Fibroblast of skin of right biceps (primary cell): ENCODE measurements at places on chromosomes 4 and X.

- DNase-seq: peak; percentile 36
Measured at GRCh38 chr4:98851806-98852205, 77.1 kb downstream of the EIF4E start.

- DNase-seq: no peak
Measured at GRCh38 chr4:41257906-41258305, 1.2 kb downstream of the UCHL1 start.

- DNase-seq: no peak
Measured at GRCh38 chr4:10326075-10326474, 131.2 kb downstream of the ZNF518B start.

- no peak for DNase-seq
Measured at GRCh38 chr4:5139141-5139540, 87.9 kb downstream of the STK32B start.

DNA sequence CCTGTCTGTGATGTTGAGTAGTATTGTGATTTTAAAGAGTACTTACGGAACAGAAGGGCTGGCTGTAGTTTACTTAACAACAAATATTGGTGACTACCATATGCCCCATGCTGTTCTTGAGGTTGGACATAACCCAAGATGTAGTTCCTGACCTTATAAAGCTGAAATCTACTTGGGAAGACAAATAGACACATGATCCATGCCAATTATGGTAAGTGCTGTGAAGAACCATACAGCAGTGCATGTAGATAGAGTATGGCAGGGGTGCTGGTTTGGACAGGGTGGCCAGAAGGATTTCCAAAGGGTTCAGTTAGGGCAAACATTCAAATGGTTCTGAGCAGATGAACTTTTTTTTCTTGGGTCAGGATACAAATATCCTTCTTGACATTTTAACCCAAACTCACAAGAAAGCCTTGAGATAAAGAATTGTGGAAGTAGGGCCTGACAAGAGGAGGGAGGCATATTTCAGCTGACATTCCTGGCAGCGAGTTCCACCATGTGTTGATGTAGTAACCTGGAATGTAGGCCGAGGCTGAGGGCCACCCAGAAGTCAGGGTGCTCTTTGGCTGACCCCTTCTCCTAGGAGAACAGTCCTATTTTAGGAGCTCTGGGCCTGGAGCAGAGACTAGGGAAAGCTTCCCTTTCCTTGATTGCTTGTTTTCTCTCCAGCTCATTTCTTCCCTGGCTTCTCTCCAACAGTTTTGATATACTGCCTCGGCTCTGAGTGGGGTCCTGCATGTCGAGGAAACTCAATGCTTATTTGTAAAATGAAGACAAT lies 74.2 kb downstream of the FREM3 start:
- peak; percentile 65 for DNase-seq

- DNase-seq: no peak
Measured at GRCh38 chr4:57404483-57404882, 294.3 kb upstream of the IGFBP7 start.

DNA sequence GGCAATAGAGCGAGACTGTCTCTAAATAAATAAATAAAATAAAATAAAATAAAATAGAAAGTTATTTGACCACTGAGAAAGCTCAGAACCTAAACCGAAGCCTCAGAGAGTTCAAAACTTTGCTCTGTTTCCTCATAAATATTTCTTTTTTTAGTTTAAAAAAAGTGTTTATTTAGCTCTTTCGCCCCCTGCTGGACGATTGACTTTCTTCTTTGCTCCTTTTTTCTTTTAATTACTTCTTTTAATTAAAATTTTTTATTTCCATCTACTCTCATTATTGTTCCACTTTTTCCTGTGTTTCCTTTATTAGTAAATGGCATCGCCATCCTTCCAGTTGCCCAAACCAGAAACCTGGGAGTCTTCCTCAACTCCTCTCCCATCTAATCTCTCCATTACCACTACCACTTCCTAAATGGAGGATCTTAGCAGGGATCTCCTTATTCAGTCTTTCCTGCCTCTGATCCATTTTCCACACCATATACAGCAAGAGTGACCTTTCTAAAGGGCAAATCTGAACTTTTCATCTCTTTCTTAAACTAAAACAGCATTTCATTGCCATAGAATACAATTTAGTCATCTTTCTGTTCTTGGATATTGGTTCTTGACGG lies 728 bp upstream of the IL13RA2 start:
- DNase-seq: no peak

DNA sequence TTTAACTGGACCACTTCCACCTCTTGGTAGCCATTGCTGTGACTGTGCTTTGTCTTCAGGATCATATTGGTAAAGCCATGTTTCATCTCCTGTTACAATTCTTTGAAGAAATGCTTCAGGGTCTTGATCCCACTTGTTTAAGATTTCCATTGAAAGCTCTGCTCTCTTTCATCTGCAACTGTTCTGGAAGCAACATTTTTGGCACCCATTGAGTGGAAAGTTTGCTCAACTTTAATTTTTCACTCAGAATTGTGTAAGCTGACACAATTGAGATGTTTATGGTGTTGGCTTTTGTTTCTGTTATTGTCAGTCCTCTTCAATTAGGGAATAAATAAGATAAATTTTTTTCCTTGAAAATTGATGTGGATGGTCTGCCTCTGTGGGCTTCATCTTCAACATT lies 237.4 kb downstream of the MAPK10 start:
- DNase-seq: no peak

GRCh38 chr4:76801621-76802235 lies 96.2 kb downstream of the SOWAHB start:
- peak; percentile 72 for DNase-seq
